ENCODE measurements at places on chromosomes 6 and 20.
A peak's percentile ranks its signal among the peaks of the same experiment; 100 is the strongest.

DNA sequence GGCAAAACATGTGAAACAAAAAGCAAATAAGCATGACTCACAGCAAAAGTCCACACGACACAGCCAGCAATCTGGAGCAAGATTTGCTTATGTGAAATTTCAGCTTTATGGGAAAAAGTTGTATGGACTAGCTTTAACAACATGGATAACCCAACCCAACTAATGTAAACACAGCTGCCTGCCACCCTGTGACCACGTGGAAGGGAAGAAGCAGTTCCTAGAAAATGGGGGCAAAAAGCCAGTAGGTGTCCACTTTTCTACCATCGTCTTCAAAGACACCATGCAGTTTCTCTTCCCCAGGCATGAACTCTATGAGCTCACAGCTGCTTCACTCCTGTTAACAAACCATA lies 425.4 kb upstream of the RNF217 start:
- no peak overlapping the region for H3K27ac ChIP-seq
- H3K27me3 ChIP-seq: no peaks in the 10 kb centered on the region
- H3K36me3 ChIP-seq: no peaks in the 10 kb centered on the region
- H3K4me3 ChIP-seq: no peak overlapping the region
- no peaks in the 10 kb centered on the region for H3K4me1 ChIP-seq

GRCh38 chr20:62922451-62922921 lies 3.8 kb downstream of the DIDO1 start:
- no peak for DNase-seq
- H3K36me3 ChIP-seq: no peaks in the 10 kb centered on the region
- peak overlapping the region; percentile 92 for H3K27ac ChIP-seq

- no peak overlapping the region for H3K4me3 ChIP-seq
- H3K36me3 ChIP-seq: no peaks in the 10 kb centered on the region
- H3K27me3 ChIP-seq: no peaks in the 10 kb centered on the region
- peak overlapping the region; percentile 13 for H3K27ac ChIP-seq
- no peak for DNase-seq
Measured at GRCh38 chr6:37822851-37823682, 3.5 kb downstream of the ZFAND3 start.

DNA sequence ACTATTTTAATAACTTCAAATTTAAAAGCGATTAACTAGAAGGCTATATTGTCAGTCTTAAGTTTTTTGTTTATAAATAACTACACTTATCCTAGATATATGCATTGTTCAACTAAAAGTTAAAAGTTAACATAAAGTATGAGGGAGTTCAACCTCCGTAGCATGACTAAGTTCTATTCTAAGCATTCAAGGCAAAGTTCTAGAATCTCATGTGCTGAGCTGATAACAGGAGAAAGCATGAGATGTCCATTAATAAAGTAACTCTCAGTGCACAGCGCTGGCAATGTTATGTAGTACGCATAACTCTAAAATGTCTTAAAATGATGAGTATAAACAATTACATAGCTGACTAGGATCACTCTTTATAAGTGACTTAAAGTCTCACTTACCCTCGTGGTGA lies 264.8 kb downstream of the RNGTT start:
- H3K27me3 ChIP-seq: no peaks in the 10 kb centered on the region
- H3K4me1 ChIP-seq: peaks cover 14% of the 10 kb centered on the region
- no peak overlapping the region for H3K4me3 ChIP-seq

DNA sequence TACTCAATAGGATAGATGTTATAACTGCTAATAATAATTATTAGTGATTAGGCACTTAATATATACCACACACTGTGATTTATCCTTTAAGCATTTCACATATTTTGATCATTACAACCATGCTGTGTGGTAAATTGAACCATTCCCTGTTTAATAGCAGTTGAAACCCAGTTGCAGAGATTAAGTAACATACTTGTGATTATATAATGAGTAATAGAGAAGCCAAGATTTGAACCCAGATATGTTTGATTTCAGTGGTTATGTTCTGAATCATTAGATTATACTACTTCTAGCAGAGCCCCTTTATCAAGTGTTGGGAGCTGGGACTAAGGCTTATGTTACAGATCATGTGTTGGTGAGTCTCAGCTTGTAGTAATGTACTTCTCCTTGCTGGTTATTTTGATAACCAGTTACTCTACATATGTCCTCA lies 44.1 kb downstream of the STK4 start:
- no peak for DNase-seq
- H3K27ac ChIP-seq: peak overlapping the region; percentile 15
- H3K27me3 ChIP-seq: no peaks in the 10 kb centered on the region
- peaks cover 16% of the 10 kb centered on the region for H3K36me3 ChIP-seq
- no peak overlapping the region for H3K4me3 ChIP-seq
- peaks cover 25% of the 10 kb centered on the region for H3K4me1 ChIP-seq

DNA sequence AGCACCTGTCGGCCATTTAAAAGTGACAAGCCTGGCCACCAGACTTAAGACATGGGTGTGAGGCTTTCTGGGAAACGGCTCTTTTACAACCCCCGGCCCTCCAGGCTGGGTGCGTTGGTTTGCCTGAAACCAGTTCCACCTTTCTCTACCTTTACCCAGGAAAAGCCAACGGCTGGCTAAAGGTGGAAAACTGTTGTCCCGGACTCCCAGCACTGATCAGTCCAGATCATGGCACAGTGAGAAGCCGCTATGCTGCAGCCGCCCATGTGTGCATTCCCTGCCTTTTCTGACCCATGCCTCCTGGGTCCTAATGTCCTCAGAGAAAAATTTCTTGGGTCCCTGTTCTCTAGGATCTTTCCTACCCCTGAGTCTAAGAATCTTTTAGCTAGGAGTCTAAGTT lies 655.7 kb upstream of the HS3ST5 start:
- H3K4me1 ChIP-seq: no peaks in the 10 kb centered on the region
- no peak overlapping the region for H3K4me3 ChIP-seq
- DNase-seq: no peak
- no peaks in the 10 kb centered on the region for H3K27me3 ChIP-seq

- no peak for DNase-seq
- peaks cover 20% of the 10 kb centered on the region for H3K27me3 ChIP-seq
- H3K4me1 ChIP-seq: peaks cover 9% of the 10 kb centered on the region
- no peaks in the 10 kb centered on the region for H3K36me3 ChIP-seq
- no peak overlapping the region for H3K4me3 ChIP-seq
Measured at GRCh38 chr20:40746251-40746650, 57.2 kb upstream of the MAFB start.

GRCh38 chr20:63804308-63804636 lies 26.8 kb downstream of the ZBTB46 start:
- peaks cover 11% of the 10 kb centered on the region for H3K4me1 ChIP-seq
- H3K4me3 ChIP-seq: peak overlapping the region; percentile 70
- H3K27me3 ChIP-seq: no peaks in the 10 kb centered on the region

GRCh38 chr6:73203098-73203497 lies 22.2 kb downstream of the KHDC1L start:
- H3K36me3 ChIP-seq: no peaks in the 10 kb centered on the region
- DNase-seq: no peak
- no peaks in the 10 kb centered on the region for H3K4me1 ChIP-seq
- no peak overlapping the region for H3K4me3 ChIP-seq
- H3K27me3 ChIP-seq: no peaks in the 10 kb centered on the region
- no peak overlapping the region for H3K27ac ChIP-seq

DNA sequence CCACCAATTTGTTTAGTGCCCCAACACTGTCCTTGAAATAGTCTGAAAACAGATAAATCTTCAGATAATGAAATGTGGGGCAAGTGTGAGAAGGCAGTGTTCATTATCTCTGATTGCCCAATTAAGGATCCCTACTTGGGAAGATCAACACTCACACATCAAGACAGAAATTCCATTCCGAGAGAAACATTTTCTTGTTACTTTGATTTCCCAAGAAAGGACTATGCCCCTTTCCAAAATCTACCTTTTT lies 16.2 kb downstream of the HMGN4 start:
- H3K36me3 ChIP-seq: no peaks in the 10 kb centered on the region
- H3K27ac ChIP-seq: no peak overlapping the region
- peaks cover 10% of the 10 kb centered on the region for H3K4me1 ChIP-seq
- no peak for DNase-seq
- no peaks in the 10 kb centered on the region for H3K27me3 ChIP-seq

DNA sequence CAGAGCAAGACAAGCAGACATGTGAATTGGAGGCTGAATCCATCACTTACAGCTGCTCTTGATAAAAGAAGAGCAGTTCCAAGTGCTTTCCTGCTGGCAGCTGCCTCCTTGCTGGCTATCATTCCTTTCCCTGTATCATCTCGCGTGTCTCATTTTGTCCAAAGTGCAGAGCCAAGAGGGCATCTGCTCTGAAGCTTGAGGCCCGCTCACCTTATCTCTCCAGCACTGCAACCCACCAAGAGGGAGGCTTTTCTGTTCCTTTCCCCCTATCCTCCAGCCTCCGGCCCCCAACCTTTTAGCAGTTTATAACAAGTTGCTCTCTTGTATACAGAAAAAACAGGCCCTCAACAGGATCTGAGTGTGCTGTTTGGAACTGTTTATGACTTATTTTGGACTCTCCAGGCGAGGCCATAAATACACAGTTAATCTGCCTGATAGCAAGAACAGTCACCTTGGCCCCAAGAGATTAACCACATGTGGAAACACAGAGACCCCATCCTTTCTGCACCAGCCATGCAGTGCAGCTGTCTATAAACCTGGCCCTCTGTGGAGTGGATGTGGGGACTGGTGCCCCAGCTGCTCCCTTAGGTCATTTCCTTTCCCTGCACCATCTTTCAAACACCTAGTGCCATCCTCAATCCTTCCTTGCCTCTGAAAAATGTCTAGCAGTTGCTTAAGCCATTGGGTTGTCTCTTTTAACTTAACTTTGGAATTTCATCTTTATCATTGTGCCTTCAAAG lies 172.5 kb upstream of the FERMT1 start:
- no peaks in the 10 kb centered on the region for H3K36me3 ChIP-seq
- H3K4me1 ChIP-seq: no peaks in the 10 kb centered on the region
- H3K27me3 ChIP-seq: no peaks in the 10 kb centered on the region
- H3K4me3 ChIP-seq: no peak overlapping the region

DNA sequence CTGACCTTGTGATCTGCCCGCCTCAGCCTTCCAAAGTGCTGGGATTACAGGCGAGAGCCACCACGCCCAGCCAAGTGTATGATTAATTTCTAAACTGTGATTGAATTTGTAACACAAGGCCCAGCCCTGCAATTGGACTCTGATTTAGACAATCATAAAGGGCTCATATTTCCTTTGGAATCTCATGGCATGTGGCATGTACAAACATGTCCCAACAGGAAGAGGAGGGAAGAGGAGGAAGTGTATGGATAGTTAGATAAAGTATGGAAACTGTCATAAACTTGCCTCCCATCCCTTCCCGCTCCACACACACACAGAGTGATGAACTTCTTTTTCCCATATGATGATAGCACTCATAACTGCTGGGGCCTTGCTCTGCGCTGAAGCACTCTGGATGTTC lies 27.2 kb upstream of the QKI start:
- H3K4me1 ChIP-seq: no peaks in the 10 kb centered on the region
- no peak for DNase-seq
- no peak overlapping the region for H3K27ac ChIP-seq
- H3K4me3 ChIP-seq: no peak overlapping the region
- no peaks in the 10 kb centered on the region for H3K36me3 ChIP-seq

DNA sequence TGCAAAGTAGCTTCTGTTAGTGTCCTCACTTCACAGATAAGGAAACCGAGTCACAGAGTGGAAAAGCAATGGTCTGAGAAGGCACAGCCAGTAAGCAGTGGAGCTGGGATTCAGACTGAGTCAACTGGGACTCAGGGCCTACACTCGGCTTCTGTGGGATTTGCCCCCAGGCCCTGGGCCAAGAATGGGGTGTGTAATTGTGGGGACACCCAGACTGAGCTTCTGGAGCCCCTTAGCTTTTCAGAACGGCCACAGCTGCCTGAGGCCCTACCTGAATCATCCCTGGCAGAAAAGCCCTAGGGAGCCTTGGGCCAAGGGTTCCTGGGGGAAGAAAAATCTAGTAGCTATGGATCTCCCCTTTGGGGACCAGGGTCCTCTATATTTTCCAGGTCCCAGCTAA lies 6.5 kb downstream of the ANGPT4 start:
- H3K27ac ChIP-seq: no peak overlapping the region
- H3K36me3 ChIP-seq: no peaks in the 10 kb centered on the region

- peaks cover 18% of the 10 kb centered on the region for H3K36me3 ChIP-seq
- peak overlapping the region; percentile 22 for H3K27ac ChIP-seq
- H3K4me1 ChIP-seq: peaks cover 29% of the 10 kb centered on the region
- H3K4me3 ChIP-seq: peak overlapping the region; percentile 10
Measured at GRCh38 chr6:35411066-35411465, 41.1 kb upstream of the FANCE start.

GRCh38 chr6:75266716-75267291 lies 17.8 kb downstream of the TMEM30A start:
- H3K36me3 ChIP-seq: peaks cover 8% of the 10 kb centered on the region
- no peak overlapping the region for H3K4me3 ChIP-seq
- no peaks in the 10 kb centered on the region for H3K27me3 ChIP-seq
- peak; percentile 29 for DNase-seq
- peaks cover 7% of the 10 kb centered on the region for H3K4me1 ChIP-seq

DNA sequence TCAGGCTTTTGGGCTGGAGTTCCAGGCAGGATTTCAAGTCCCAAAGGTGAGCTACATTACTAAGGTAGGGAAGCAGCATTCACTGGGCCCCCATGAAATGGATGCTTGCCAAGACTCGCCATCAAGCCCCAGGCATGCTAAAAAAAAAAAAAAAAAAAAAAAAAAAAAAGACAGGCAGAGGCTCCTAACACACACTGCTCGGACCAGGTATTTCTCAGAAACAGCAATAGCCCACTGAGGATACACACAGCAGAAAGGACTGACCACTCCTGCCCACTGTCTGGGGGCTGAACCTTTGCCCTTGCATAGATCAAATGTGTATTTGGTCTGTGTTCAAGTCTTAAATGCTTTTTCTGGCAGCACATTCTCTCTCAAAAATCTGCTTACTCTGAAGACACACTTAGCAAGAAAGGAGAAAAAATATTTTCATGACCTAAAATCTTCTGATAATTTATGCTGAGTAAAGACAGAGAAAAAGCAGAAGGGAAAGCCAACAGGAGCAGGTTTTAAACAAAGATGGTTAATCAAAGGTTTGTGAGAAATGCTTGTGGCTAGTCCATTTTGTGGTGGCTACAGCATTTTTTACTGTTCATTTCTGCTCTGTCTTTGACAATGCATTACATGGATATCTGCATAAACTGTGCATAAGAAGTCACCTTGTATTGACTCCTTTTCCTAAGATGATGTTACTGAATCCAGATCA lies 37.9 kb upstream of the BEND6 start:
- no peak for DNase-seq
- no peak overlapping the region for H3K4me3 ChIP-seq
- H3K27me3 ChIP-seq: peaks cover 5% of the 10 kb centered on the region
- H3K27ac ChIP-seq: no peak overlapping the region
- no peaks in the 10 kb centered on the region for H3K36me3 ChIP-seq
- H3K4me1 ChIP-seq: no peaks in the 10 kb centered on the region

GRCh38 chr6:7902867-7903266 lies 7.7 kb downstream of the TXNDC5 start:
- peak overlapping the region; percentile 28 for H3K27ac ChIP-seq
- DNase-seq: no peak

DNA sequence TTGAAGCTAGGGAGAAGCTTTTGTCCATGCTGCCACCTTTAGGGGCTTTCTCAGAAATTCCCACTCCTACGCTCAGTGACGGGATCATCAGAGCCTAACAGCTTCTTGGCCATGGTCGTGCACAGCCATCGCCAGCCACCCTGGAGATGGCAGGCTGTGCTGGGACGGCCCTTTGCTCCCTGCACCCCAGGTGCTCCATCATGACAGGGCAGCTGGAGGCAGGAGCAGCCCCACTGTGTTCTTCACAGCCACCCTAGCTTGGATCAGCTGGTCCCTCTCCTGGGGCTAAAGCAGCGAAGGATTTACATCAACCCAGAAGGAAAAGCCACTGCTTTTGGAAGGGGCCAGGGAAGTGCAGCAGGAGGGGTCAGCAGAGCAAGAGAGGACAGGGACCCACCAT lies 235.9 kb downstream of the LY86 start:
- H3K27ac ChIP-seq: no peak overlapping the region
- DNase-seq: no peak
- H3K4me1 ChIP-seq: peaks cover 9% of the 10 kb centered on the region
- no peaks in the 10 kb centered on the region for H3K36me3 ChIP-seq

Measured in naive B cell (primary cell).